ENCODE measurements at places on chromosomes 16 and 17. TPM values are rescaled to one million over a fixed set of nuclear protein-coding genes. Genes with fewer than 3 reads are reported as not detected.
A peak's percentile ranks its signal among the peaks of the same experiment; 100 is the strongest.

CA4 gene
- total RNA-seq: 6.2 TPM

ABCA6 gene
- total RNA-seq: 20.8 TPM

MYH1 gene
- total RNA-seq: not detected

NAA38 gene
- total RNA-seq: 50.1 TPM

SLC5A10 gene
- total RNA-seq: not detected

DRG2 gene
- 17.8 TPM for total RNA-seq

SPAG5 gene
- total RNA-seq: 3.1 TPM

TAC4 gene
- not detected for total RNA-seq

FADS6 gene
- total RNA-seq: not detected

CD300C gene
- not detected for total RNA-seq

- H3K4me3 ChIP-seq: no peak overlapping the region
- no peaks in the 10 kb centered on the region for H3K36me3 ChIP-seq
- peak; percentile 79 for DNase-seq
These were observed 50.5 kb upstream of the ZNF469 start for GRCh38 chr16:88331989-88332920.

GRCh38 chr17:36610474-36610873 is 9.1 kb downstream of the MRM1 start:
- DNase-seq: no peak
- no peak overlapping the region for H3K27ac ChIP-seq
- H3K36me3 ChIP-seq: no peaks in the 10 kb centered on the region
- H3K4me1 ChIP-seq: no peaks in the 10 kb centered on the region

DNA sequence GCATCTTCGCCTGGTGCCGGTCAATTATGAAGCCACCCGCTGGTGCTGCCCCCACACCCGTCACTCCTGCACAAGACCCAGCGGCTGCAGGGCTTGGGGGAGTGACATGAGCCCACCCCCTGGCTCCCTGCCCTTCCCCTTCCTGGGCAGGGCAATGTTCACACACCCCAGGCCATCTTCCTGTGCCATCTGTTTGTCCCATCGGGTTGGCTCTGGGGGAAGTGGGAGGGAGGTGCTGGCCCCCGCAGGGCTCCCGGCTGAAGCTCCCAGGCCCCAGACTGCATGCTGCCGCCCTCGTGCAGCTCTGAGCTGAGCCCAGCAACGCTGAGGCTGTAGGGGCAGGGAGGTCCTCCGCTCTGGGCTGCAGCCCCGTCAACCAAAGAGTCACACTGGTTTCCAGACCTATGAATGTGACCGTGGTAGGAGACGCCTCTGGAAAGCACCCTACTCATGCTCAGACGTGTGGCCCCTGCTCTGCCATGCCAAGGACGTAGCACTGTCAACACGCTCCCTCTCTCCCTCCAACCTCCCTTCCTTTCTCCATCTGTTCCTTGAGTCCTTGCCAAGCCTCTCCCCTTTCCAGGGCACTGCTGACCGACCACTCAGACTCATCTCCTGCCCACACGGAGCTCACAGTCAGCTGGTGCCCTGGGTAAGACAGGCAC is 140.4 kb downstream of the ENGASE start:
- no peaks in the 10 kb centered on the region for H3K27me3 ChIP-seq
- H3K4me1 ChIP-seq: no peaks in the 10 kb centered on the region
- DNase-seq: no peak
- H3K27ac ChIP-seq: no peak overlapping the region

GRCh38 chr17:43994272-43995149 is 9.9 kb upstream of the NAGS start:
- H3K27me3 ChIP-seq: no peaks in the 10 kb centered on the region
- no peak overlapping the region for H3K27ac ChIP-seq
- DNase-seq: peak; percentile 57
- H3K4me1 ChIP-seq: peaks cover 7% of the 10 kb centered on the region

DNA sequence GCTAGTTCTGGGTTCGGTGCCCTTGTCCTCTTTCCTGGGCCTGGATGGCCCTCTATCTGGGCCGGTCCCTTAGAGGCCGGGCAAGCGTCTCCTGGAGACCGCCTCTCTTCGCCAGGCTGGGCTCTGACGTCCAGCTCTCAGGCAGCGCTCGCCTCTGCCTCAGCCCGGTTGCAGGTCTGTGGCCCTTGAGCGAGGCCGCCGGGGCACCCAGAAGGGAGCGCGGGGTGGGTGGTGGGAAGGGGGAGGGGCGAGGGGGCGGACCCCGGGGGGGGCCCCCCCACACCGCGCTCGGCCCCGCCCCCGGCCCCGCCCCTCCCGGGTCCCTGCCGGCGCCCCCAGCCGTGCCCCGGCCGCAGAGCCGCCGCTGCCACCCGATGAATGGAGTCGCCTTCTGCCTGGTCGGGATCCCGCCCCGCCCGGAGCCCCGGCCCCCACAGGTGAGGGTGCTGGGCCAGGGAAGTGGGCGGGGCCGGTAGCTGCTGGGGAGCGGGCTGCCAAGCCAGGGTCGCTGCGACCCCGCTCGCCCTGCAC is at the start of gene ARHGAP23:
Gene ARHGAP23 (plus strand): TSS at position 353 of the 531 bp plus-strand sequence. CDS start 22 bp downstream, at position 375.
- H3K27me3 ChIP-seq: no peaks in the 10 kb centered on the region
- H3K4me3 ChIP-seq: peak within 1 kb of the TSS; percentile 92
- DNase-seq: peak; percentile 64

- H3K4me3 ChIP-seq: no peak overlapping the region
- H3K4me1 ChIP-seq: no peaks in the 10 kb centered on the region
- DNase-seq: no peak
- H3K27ac ChIP-seq: no peak overlapping the region
These were observed 40.2 kb downstream of the ARL4D start for GRCh38 chr17:43439041-43439440.

- no peak overlapping the region for H3K4me3 ChIP-seq
- no peaks in the 10 kb centered on the region for H3K36me3 ChIP-seq
- no peak overlapping the region for H3K27ac ChIP-seq
- no peaks in the 10 kb centered on the region for H3K27me3 ChIP-seq
- DNase-seq: no peak
These were observed 110.7 kb upstream of the FAM20A start for GRCh38 chr17:68711858-68712257.

GRCh38 chr16:982145-983043 is 824 bp downstream of the SOX8 start:
- peaks cover 41% of the 10 kb centered on the region for H3K4me1 ChIP-seq
- DNase-seq: no peak
- no peak overlapping the region for H3K4me3 ChIP-seq
- no peak overlapping the region for H3K27ac ChIP-seq

DNA sequence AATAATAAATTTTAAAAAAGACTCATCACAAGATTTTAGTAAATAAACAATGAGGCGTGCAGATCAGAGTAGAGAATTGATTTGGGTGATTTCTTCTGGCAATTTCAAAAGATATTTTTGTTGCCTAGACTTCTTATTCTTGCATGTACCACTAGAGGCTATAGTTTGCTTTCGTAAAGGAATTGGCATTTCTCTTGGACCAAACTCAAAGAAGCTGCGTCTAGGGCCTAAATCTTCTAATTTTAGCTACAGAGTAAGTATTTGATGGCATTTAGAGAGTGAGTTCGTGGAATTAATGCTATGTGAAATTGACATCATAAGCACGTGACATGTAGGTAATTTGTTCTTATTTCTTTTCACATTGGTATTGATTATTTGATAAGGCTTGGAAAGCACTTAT is 24.4 kb upstream of the ABCC11 start:
- H3K36me3 ChIP-seq: peaks cover 10% of the 10 kb centered on the region
- no peak for DNase-seq
- peaks cover 25% of the 10 kb centered on the region for H3K4me1 ChIP-seq
- no peak overlapping the region for H3K27ac ChIP-seq

GRCh38 chr17:51289696-51290111 is 29.4 kb downstream of the UTP18 start:
- peaks cover 14% of the 10 kb centered on the region for H3K36me3 ChIP-seq
- H3K4me1 ChIP-seq: no peaks in the 10 kb centered on the region
- H3K4me3 ChIP-seq: no peak overlapping the region

- no peaks in the 10 kb centered on the region for H3K36me3 ChIP-seq
- H3K27ac ChIP-seq: no peak overlapping the region
- DNase-seq: no peak
- H3K27me3 ChIP-seq: no peaks in the 10 kb centered on the region
- H3K4me1 ChIP-seq: peaks cover 5% of the 10 kb centered on the region
These were observed 58.3 kb downstream of the PRMT7 start for GRCh38 chr16:68369168-68369567.

- no peak overlapping the region for H3K27ac ChIP-seq
- H3K4me1 ChIP-seq: no peaks in the 10 kb centered on the region
- H3K36me3 ChIP-seq: no peaks in the 10 kb centered on the region
- DNase-seq: no peak
- H3K27me3 ChIP-seq: no peaks in the 10 kb centered on the region
- H3K4me3 ChIP-seq: no peak overlapping the region
These were observed 52.5 kb upstream of the B4GALNT2 start for GRCh38 chr17:49079840-49080663.

GRCh38 chr17:11363565-11364117 is 122.6 kb downstream of the SHISA6 start:
- no peaks in the 10 kb centered on the region for H3K27me3 ChIP-seq
- no peak overlapping the region for H3K27ac ChIP-seq
- H3K36me3 ChIP-seq: no peaks in the 10 kb centered on the region
- H3K4me3 ChIP-seq: no peak overlapping the region
- no peaks in the 10 kb centered on the region for H3K4me1 ChIP-seq

- peak; percentile 15 for DNase-seq
- H3K36me3 ChIP-seq: no peaks in the 10 kb centered on the region
- no peak overlapping the region for H3K27ac ChIP-seq
- no peaks in the 10 kb centered on the region for H3K27me3 ChIP-seq
- no peak overlapping the region for H3K4me3 ChIP-seq
- peaks cover 14% of the 10 kb centered on the region for H3K4me1 ChIP-seq
These were observed 14.6 kb downstream of the EEF2K start for GRCh38 chr16:22220714-22221113.

DNA sequence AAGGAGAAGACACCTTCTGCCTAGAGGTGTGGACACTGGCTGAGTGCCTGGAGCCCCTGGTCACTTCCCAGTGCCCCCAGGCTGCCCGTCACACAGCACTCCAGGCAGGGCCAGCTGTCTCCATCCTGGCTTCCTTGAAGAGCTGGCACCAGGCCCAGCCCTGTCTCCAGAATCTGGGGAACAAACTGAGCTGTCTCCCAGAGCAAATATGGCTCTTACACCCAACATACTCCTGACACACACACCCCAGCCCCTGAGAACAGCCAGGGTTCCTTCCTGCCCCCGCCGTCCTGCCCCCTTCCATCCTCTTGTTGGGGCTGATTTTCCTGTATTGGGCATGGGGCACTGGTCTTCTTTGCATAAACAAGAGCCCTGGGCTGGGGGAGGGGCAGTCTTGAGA is 9.1 kb downstream of the NHERF1 start:
- H3K27me3 ChIP-seq: no peaks in the 10 kb centered on the region
- peak overlapping the region; percentile 36 for H3K27ac ChIP-seq
- H3K4me3 ChIP-seq: no peak overlapping the region
- no peaks in the 10 kb centered on the region for H3K36me3 ChIP-seq
- H3K4me1 ChIP-seq: peaks cover 96% of the 10 kb centered on the region

GRCh38 chr16:16148755-16149154 is 74.5 kb downstream of the ABCC6 start:
- H3K4me1 ChIP-seq: peaks cover 42% of the 10 kb centered on the region
- no peak overlapping the region for H3K4me3 ChIP-seq
- H3K36me3 ChIP-seq: no peaks in the 10 kb centered on the region
- no peak overlapping the region for H3K27ac ChIP-seq
- no peaks in the 10 kb centered on the region for H3K27me3 ChIP-seq
- no peak for DNase-seq

- no peak overlapping the region for H3K4me3 ChIP-seq
- no peak overlapping the region for H3K27ac ChIP-seq
- H3K27me3 ChIP-seq: no peaks in the 10 kb centered on the region
- H3K4me1 ChIP-seq: peaks cover 43% of the 10 kb centered on the region
These were observed 27.6 kb downstream of the HELZ start for GRCh38 chr17:67217446-67217845.

- H3K4me3 ChIP-seq: no peak overlapping the region
- no peaks in the 10 kb centered on the region for H3K36me3 ChIP-seq
- H3K27me3 ChIP-seq: no peaks in the 10 kb centered on the region
- no peaks in the 10 kb centered on the region for H3K4me1 ChIP-seq
These were observed 380.4 kb upstream of the EEF2KMT start for GRCh38 chr16:5478036-5478435.

GRCh38 chr17:9364837-9365430 is 210.7 kb downstream of the STX8 start:
- no peaks in the 10 kb centered on the region for H3K27me3 ChIP-seq
- no peak overlapping the region for H3K4me3 ChIP-seq
- no peaks in the 10 kb centered on the region for H3K36me3 ChIP-seq
- H3K27ac ChIP-seq: no peak overlapping the region

DNA sequence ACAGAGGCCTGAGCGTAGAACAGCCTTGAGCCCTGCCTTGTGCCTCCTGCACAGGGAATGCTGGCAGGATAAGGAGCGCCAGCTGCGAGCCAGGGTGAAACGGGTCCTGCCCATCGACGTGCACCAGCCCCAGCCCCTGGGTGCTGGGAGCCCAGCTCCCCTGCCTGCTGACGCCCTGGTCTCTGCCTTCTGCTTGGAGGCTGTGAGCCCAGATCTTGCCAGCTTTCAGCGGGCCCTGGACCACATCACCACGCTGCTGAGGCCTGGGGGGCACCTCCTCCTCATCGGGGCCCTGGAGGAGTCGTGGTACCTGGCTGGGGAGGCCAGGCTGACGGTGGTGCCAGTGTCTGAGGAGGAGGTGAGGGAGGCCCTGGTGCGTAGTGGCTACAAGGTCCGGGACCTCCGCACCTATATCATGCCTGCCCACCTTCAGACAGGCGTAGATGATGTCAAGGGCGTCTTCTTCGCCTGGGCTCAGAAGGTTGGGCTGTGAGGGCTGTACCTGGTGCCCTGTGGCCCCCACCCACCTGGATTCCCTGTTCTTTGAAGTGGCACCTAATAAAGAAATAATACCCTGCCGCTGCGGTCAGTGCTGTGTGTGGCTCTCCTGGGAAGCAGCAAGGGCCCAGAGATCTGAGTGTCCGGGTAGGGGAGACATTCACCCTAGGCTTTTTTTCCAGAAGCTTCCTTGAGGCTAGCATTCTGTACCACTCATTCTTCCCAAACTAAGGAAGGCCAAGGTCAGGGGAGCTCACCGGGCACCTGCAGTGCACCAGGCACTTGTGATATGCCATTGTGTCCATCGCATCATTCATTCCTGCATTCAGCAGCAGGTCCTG is 1.9 kb downstream of the PNMT start:
- H3K36me3 ChIP-seq: no peaks in the 10 kb centered on the region
- no peak overlapping the region for H3K4me3 ChIP-seq
- no peak overlapping the region for H3K27ac ChIP-seq
- H3K27me3 ChIP-seq: no peaks in the 10 kb centered on the region
- peaks cover 41% of the 10 kb centered on the region for H3K4me1 ChIP-seq

GRCh38 chr16:85436636-85437165 is 176.4 kb upstream of the GSE1 start:
- DNase-seq: peak; percentile 83
- H3K36me3 ChIP-seq: no peaks in the 10 kb centered on the region
- peaks cover 24% of the 10 kb centered on the region for H3K4me1 ChIP-seq
- no peaks in the 10 kb centered on the region for H3K27me3 ChIP-seq
- peak overlapping the region; percentile 74 for H3K27ac ChIP-seq
- no peak overlapping the region for H3K4me3 ChIP-seq

DNA sequence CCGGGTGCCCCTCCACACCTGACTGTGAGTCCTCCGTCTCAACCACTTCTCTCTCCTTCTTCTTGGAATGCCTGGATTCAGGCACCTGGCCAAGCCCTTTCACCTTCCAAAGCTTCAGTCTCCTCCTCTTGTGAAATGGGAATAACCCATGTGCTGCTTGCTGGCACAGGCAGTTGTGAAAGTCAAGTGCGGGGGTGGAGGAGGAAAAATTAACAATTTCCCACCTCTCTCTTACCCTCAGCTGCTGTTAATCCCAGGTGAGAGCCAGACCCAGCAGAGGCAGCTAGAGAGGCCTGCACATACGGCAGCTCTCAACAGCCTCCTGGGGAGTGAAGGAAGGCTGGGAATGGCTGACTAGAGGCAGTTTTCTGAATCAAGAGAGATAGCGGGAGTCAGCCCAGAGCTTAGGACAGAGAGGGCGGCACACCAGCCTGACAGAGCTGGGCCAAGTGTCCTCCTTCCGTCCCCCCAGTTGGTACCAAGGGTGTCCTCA is 77.9 kb upstream of the LGALS9 start:
- H3K36me3 ChIP-seq: no peaks in the 10 kb centered on the region
- no peaks in the 10 kb centered on the region for H3K27me3 ChIP-seq
- peak overlapping the region; percentile 96 for H3K27ac ChIP-seq
- peak; percentile 89 for DNase-seq
- no peak overlapping the region for H3K4me3 ChIP-seq
